T1000 (cell line): ENCODE measurements at places on chromosomes 3 and 15.

GRCh38 chr3:13935494-13936094 lies 55.7 kb upstream of the WNT7A start:
- DNase-seq: no peak

DNA sequence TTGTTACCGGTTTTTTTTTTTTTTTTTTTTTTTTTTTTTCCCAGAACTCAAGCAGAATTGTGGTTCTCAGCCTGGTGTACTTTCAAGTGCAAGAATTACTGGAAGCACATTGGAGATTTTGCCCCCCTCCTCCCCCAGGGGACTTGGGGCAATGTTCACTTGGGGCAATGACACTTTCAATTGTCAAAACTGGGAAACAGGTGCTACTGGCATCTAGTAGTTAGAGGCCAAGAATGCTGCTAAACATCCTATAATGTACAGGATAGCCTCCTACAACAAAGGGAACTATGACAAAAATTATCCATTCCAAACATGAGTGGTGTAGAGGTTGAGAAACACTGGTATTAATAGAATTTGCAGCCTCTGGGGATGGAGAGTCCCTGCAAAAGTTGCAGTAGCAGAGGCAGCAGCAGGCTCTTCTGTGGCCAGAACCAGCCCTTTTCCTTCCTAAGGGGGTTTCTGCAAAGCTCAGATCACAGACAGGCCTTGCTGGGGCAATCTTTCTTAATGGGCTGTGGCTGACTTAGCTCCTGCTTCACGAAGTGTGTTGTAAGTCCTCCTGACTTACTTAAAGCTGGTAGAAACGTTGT lies 144.3 kb upstream of the MRPS22 start:
- DNase-seq: peak; percentile 4

DNA sequence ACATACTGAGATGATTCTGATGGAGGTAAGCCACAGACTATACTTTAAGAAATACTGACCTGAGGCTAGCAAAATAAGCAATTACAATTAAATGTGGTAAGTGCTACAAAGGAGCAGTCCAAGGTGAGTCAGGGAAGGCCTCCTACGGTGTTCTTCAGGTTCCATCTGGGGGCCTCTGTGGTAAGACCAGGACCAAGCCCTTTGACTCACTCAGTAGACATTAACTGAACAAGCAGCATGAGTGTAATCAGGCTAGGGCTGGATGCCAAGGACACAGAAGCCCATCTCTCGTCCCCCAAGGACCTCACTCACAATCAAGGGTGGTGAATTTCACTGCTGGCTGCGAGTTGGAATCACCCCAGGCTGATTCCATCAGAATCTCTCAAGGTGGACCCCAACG lies 37.3 kb downstream of the DZIP1L start:
- no peak for DNase-seq

- no peak for DNase-seq
Observed at GRCh38 chr3:50003216-50003615, 63.3 kb downstream of the RBM6 start.

GRCh38 chr15:69697916-69698315 lies 245.3 kb downstream of the RPLP1 start:
- no peak for DNase-seq

- DNase-seq: no peak
Observed at GRCh38 chr15:74235962-74236361, at the start of gene CCDC33. CCDC33 (plus strand) TSS chr15:74236326; CDS start chr15:74236720, 394 bp downstream.

GRCh38 chr15:61225614-61226013 lies 3.5 kb downstream of the RORA start:
- DNase-seq: no peak

GRCh38 chr3:31410411-31410810 lies 122.3 kb upstream of the STT3B start:
- no peak for DNase-seq

DNA sequence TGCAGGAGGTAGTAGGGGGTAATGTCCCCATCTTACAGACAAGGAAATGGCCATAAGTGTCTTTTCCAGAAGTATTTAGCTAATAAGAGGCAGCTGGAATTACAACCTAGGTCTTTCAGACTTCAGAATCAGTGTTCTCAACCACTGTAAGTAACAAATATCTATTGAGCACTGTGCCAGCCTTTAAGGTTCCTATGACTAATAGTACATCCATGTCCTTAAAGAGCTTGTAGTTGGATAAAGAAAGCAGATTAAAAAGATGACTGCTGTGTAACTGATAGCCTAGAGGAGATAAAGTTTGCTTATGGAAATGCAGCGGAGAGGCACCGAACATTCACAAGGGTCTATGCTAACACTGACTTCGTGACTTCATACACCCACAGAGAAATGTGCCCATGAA lies 136.0 kb downstream of the KCNMB2 start:
- DNase-seq: no peak

GRCh38 chr3:39080026-39080425 lies 27.4 kb downstream of the GORASP1 start:
- no peak for DNase-seq

- no peak for DNase-seq
Observed at GRCh38 chr3:189975391-189975990, 145.2 kb downstream of the P3H2 start.

- DNase-seq: no peak
Observed at GRCh38 chr3:108415661-108416060, 94.7 kb downstream of the MYH15 start.

- no peak for DNase-seq
Observed at GRCh38 chr3:131616719-131617118, 113.9 kb upstream of the MRPL3 start.

DNA sequence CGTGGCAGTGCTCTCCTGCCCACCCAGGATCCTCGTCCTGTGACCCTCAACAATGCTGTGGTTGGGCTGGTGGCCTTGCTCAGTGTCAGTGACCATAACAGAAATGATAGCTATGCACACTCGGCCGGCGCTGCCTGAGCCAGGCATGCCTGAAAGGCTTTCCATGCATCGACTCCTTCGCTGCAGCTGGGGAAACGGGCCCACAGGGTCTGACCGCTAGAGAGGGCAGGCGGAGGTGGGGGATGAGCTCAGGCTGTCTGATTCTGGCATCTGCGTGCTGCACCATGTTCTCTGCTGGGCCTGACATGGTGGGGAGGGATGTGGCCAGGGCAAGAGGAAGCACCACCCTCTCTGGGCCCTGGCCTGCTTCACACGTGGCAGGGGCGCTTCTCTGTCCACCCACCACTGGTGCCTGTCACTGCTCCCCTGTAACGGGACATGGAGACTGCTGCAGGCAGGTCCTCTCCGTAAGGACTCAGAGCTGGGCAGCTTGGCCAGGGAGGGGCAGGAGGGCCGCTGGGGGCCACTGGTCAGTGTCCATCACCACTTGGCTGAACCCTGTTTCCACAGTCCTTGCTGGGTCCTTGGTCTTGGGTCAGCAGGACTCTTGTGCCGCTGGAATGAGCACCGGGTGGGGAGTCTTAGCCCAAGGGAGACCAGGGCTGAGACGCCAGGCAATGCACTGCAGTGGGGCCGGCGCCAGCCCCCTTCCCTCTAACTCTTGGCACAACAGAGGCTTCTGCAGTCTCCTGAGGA lies 64.1 kb upstream of the RPL32 start:
- DNase-seq: no peak

DNA sequence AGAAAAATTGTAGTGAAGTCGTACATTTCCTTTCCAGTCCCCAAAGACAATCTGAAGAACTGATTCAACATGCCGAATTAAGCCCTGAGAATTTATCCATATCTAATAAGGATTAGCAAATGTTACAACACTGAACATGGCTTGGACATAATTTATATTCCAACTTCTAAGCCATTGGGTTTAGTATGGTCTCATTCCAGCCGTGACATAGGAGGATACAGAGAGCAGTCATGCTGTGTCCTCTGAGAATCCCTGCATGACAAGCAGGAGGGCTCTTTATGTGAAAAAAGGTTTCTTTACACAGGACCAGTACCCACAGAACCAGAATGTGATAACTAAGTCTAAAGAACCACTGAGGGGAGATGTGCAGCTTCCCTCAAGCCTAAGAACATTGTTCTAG lies 231.9 kb upstream of the WNT5A start:
- DNase-seq: no peak

GRCh38 chr3:57646723-57647122 lies 46.2 kb downstream of the DENND6A start:
- DNase-seq: no peak

- DNase-seq: no peak
Observed at GRCh38 chr3:170002231-170002630, 35.6 kb upstream of the GPR160 start.

GRCh38 chr15:64009241-64009640 lies 37.0 kb downstream of the DAPK2 start:
- no peak for DNase-seq

- DNase-seq: no peak
Observed at GRCh38 chr3:119652306-119653033, 7.9 kb downstream of the POPDC2 start.

DNA sequence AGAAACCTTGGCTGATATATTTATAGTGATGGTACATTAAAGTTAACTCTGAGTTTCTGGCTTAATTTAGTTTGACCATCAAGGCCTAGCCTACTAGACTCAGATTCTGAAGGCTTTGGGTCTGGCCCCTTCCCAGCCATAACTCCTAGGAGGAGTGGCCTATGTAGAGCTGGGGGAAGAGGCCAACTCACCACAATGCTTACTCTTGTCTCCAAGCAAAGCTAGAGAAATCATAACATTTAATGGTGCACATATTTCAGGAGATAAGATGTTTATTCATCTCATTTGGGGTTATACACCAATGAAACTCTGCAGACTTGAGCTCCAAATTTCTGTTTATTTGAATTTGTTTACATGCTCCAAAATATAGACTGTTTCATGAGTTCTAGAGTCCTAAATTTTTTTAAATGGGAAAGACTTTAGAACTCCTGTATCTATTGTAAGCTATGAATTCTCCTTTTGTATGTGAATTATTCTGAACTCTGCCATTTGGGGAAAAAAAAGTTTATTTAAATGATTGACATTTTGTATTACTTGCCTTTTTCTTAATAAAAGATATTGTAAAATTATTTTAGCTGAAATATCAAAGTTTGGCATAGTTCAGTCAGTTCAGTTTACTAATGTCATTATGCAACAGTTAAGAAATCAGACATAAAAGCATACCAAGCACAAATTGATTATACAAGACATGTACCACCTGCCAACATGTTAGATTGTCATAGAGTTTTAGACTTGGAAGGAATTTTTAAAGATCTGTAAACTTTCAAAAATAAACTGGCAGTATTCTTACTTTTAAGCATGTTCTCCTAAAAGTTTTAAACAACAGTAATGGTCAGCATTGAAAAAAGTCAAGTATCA lies 143.4 kb upstream of the NR2E3 start:
- no peak for DNase-seq

- DNase-seq: peak; percentile 44
Observed at GRCh38 chr15:31236184-31237042, 90.2 kb upstream of the KLF13 start.

GRCh38 chr3:42723219-42723618 lies 20.6 kb upstream of the HHATL start:
- DNase-seq: no peak

DNA sequence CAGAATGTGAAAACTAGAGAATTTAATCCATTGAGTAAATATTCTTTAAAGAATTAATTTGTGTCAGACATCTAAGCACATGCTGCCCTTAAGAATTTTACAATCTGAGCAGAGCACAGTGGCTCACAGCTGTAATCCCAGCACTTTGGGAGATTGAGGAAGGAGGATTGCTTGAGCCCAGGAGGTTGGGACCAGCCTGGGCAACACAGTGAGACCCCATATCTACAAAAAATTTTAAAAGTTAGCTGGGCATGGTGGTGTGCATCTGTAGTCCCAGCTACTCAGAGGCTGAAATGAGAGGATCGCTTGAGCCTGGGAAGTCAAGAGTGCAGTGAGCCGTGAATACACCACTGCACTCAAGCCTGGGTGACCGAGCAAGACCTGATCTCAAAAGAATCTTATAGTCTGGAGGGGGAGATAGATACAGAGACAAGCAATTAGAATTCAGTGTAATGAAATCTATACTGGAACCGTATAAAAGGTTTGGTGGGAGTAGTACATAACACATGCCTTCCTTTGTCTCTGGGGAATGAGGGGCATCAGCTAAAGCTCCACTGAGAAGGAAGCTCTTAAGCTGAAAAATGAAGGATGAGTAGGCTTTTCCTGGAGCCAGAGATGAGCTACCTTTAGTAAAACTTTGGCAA lies 21.2 kb downstream of the ATP11B start:
- DNase-seq: no peak

GRCh38 chr3:123148772-123149171 lies 53.0 kb upstream of the SEC22A start:
- no peak for DNase-seq

DNA sequence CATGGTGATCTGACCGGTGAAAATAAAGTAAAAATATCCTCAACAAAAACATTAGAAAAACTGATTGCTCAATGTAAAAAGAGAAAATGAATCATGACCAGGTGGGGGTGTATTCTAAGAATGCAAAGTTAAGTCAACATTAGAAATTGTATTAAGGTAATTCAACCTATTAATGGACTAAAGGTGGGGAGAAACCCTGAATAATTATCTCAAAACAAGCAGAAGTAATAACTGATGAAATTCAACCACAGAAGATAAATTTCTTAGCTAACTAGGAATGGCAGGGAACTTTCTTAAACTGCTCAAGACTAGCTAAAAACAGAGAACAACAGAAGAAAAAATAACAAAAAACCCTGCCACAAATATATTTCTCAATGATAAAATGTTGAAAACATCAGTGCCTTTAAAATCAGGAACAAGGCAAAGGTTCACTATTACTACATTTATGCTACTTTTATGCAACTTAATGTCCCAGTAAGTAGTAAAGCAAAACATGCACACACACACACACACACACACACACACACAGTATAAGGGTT lies 204.4 kb upstream of the THBS1 start:
- DNase-seq: no peak

DNA sequence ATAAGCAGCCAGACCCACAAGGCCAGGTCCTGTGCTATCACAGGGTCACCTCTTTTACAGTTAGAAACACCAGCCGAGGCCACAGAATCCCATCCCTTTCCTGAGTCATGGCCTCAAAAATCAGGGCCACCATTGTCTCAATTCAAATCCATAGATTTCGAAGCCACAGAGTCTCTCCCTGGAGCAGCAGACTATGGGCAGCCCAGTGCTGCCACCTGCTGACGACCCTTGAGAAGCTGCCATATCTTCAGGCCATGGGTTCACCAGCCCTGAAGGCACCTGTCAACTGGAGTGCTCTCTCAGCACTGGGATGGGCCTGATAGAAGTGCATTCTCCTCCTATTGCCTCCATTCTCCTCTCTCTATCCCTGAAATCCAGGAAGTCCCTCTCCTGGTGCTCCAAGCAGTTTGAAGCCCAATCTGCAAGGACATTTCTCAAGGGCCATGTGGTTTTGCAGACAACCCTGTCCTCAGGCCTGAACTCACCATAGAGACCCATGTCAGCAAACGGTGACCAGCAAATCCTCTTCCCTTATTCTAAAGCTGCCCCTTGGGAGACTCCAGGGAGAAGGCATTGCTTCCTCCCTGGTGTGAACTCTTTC lies 39.6 kb downstream of the TGM4 start:
- peak; percentile 65 for DNase-seq

- DNase-seq: no peak
Observed at GRCh38 chr15:101445562-101446517, 43.7 kb downstream of the PCSK6 start.

GRCh38 chr3:151227807-151228665 lies 25.0 kb upstream of the GPR171 start:
- DNase-seq: peak; percentile 46
